ENCODE measurements at places on chromosomes 7 and 10.

DNA sequence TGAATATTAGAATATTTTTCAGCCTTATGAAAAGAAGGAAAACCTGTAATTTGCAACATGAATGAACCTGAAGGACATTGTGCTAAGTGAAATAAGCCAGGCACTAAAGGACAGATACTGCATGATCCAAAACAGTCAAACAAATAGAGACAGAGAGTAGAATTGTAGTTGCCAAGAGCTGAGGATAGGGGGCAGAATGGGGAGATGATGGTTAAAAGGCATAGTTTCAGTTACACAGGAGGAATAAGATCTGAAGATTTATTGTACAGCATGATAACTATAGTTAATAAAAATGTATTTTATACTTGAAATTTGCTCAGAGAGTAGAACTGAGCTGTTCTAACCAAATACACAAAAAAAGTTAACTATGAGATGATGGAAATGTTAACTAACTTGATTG is 149.0 kb upstream of the TMEM106B start:
- H3K27me3 ChIP-seq = no peaks in the 10 kb centered on the region
- H3K36me3 ChIP-seq = peaks cover 4% of the 10 kb centered on the region
- no peak overlapping the region for H3K27ac ChIP-seq
- H3K4me1 ChIP-seq = no peaks in the 10 kb centered on the region
- H3K4me3 ChIP-seq = no peak overlapping the region

GRCh38 chr10:90591629-90592028 is 266.2 kb downstream of the HTR7 start:
- no peaks in the 10 kb centered on the region for H3K4me1 ChIP-seq
- H3K27ac ChIP-seq = no peak overlapping the region
- H3K4me3 ChIP-seq = no peak overlapping the region
- DNase-seq = no peak
- H3K27me3 ChIP-seq = peaks cover 2% of the 10 kb centered on the region
- H3K36me3 ChIP-seq = no peaks in the 10 kb centered on the region

- H3K4me3 ChIP-seq = no peak overlapping the region
- no peak for DNase-seq
- H3K4me1 ChIP-seq = no peaks in the 10 kb centered on the region
- peaks cover 17% of the 10 kb centered on the region for H3K36me3 ChIP-seq
These were observed 313.1 kb upstream of the RNF32 start for GRCh38 chr7:156327474-156327873.

DNA sequence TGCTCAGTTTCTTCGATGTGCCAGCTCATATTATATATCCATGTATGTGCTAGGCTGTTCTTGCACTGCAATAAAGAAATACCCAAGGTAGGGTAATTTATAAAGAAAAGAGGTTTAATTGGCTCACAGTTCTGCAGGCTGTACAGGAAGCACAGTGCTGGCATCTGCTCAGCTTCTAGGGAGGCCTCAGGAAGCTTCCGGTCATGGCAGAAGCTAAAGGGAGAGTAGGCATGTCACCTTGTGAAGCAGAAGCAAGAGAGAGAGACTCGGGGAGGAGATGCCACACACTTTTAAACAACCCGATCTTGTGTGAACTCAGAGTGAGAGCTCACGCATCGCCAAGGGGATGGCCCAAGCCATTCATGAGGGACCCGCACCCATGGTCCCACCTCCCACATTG is 13.8 kb upstream of the ECHDC3 start:
- DNase-seq = no peak
- peaks cover 9% of the 10 kb centered on the region for H3K27me3 ChIP-seq
- H3K4me1 ChIP-seq = peaks cover 8% of the 10 kb centered on the region
- H3K27ac ChIP-seq = no peak overlapping the region
- H3K4me3 ChIP-seq = no peak overlapping the region

DNA sequence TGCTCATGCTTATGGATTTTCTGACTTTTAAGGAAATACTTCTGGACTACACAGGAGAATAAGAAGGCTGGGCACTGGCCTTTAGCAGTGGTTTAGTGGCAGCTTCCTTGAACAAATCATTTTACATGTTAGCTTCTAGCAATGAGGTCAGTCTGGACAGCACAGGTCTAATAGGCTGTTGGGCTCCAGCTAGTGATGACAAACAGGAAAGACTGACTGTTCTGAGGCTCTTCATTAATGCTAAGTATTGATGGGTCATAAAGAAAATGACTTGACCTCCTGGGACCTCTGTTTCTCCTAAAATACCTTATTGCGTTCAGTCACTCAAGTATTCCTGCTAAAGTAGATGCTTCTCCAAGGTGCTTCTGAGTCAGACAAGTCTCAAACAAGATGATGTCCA is 4.9 kb upstream of the RHOBTB1 start:
- peaks cover 12% of the 10 kb centered on the region for H3K4me1 ChIP-seq
- no peak overlapping the region for H3K27ac ChIP-seq
- DNase-seq = no peak
- peaks cover 2% of the 10 kb centered on the region for H3K27me3 ChIP-seq
- H3K36me3 ChIP-seq = no peaks in the 10 kb centered on the region

DNA sequence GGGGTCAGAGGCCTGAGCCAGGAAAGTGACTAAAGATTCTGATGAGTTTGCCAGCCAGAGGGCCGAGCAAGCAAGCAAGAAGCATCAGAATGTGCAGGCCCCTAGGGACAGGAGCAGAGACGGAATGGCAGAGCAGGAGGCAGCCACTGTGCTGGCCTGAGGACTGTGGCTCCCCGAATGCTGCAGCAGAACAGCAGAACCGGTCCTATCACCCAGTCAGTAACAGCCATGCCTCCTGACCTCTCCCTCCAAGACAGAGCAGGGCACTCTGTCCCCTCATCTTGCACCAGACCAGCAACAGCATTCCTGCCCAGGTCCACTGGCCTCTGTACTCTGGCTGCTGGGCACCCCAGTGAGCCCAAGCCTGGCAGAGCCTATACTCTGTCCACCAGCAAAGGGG is 85.9 kb downstream of the ARHGAP22 start:
- H3K4me1 ChIP-seq = peaks cover 74% of the 10 kb centered on the region
- no peaks in the 10 kb centered on the region for H3K27me3 ChIP-seq
- peak overlapping the region; percentile 63 for H3K27ac ChIP-seq
- H3K36me3 ChIP-seq = peaks cover 69% of the 10 kb centered on the region
- no peak overlapping the region for H3K4me3 ChIP-seq
- DNase-seq = no peak

DNA sequence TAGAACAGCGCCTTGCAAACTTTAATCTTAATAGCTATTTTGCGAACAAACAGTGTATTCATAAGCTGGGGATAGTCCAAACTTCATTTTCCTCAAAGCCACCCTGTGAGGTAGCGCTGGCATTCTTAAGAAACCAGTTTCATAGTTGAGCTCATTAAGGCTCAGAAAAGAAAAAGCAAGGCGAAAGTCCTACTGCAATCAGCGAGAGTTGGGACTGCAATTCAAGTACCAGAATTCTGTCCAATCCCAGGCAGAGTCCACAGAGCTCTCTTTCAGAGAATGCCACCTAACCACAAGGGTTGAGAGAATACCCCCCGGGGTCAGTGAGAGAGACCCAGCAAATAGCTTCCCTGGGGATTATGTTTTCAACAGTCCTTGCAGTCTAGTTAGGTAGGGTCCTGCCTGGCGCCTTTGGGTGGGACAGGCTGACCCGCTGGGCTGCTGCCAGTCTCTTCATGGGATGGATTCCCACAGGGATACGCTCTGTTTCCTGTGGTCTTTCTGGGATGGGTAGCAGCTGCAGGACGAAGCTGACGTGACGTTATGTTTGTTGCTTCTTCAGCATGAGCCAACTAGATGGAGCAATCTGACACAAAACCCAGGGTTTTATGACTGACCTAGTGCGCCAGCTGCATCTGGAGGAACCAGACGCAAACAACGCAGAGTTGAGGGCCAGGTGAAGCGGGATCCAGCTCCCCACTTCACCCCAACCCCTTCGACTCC is 16.0 kb downstream of the BMPER start:
- no peak overlapping the region for H3K4me3 ChIP-seq
- peaks cover 4% of the 10 kb centered on the region for H3K4me1 ChIP-seq
- H3K27me3 ChIP-seq = no peaks in the 10 kb centered on the region
- DNase-seq = no peak

DNA sequence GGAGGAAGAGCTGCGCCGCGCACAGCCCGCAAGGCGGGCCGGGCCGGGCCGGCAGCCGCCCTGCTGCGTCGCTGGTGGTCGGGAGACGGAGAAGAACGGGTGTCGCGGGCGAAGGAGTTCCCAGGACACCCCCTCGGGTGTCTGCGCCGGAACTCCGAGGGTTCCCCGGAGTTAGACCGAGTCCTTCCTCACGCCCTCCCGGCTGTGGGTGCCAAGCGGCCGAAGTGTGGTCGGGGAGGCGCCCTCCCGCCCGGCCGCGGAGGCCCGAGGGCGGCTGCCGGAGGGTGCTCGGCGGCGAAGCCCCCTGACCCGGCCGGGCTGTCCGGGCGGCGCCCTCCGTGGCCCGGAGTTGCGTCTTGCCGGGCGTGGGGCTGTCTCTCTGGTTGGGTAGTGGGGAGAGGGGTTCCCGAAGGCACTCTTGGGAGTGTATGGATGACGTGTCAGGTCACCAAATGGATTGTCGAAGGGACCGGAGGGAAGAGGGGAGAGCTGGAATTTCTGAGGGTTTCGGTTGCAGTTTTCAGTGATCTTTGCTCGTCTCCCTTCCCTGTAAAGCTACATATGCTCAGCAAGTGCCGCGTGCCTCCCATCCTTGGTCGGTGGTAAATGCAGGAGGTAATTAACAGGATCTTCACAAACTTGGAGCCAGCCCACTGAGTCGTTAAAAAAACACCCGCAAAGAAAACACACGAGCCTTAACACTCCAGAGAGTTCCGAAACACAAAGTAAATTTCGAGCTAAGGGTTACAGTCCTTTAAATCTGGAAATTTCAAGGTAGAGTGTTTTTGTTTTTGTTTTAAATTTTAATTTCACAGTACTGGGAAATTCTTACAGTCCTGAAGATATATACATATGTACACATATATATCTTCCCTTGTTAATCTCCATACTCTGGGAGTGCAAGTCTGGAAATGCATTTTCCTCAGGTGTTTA is 871 bp downstream of the ST7 start:
- peak overlapping the region; percentile 99 for H3K27ac ChIP-seq
- DNase-seq = peak; percentile 83
- H3K27me3 ChIP-seq = no peaks in the 10 kb centered on the region
- peaks cover 52% of the 10 kb centered on the region for H3K4me1 ChIP-seq
- peaks cover 17% of the 10 kb centered on the region for H3K36me3 ChIP-seq

DNA sequence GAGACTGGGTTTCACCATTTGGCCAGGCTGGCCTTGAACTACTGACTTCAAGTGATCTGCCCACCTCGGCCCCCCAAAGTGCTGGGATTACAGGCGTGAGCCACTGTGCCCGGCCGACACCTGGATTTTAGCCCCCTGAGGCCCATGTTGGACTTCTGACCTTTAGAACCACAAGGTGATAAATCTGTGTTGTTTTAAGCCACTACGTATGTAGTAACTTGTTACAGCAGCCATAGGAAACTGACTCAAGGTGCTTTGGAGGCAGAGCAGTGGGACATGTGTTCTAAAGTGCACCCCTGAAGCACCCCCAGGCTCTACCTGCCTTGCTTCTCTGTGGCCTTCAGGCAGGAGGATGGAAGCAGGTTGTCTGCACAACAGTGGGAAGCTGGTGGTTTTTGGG is 128.4 kb downstream of the CDH23 start:
- DNase-seq = no peak
- H3K4me1 ChIP-seq = no peaks in the 10 kb centered on the region
- no peak overlapping the region for H3K27ac ChIP-seq
- peaks cover 58% of the 10 kb centered on the region for H3K27me3 ChIP-seq
- no peaks in the 10 kb centered on the region for H3K36me3 ChIP-seq
